Immature natural killer cell (primary cell): ENCODE measurements at places on chromosomes 5 and 9. TPM values are rescaled to one million over a fixed set of nuclear protein-coding genes. Genes with fewer than 3 reads are reported as not detected.

Gene MORN5
- polyA plus RNA-seq = not detected

Gene PCDHGB7
- not detected for polyA plus RNA-seq

Gene NMUR2
- polyA plus RNA-seq = not detected

Gene KLHL9
- 13.7 TPM for polyA plus RNA-seq

Gene PRLR
- polyA plus RNA-seq = not detected

Gene ADGRV1
- polyA plus RNA-seq = not detected

Gene C9
- not detected for polyA plus RNA-seq

Gene SPINK6
- polyA plus RNA-seq = not detected

Gene PPP3R2
- polyA plus RNA-seq = not detected

Gene ORM2
- polyA plus RNA-seq = not detected

Gene CTXN3
- polyA plus RNA-seq = not detected

Gene RNF180
- polyA plus RNA-seq = not detected

Gene CDO1
- polyA plus RNA-seq = not detected

Gene PAEP
- not detected for polyA plus RNA-seq

Gene PCDHB14
- not detected for polyA plus RNA-seq

Gene SNCAIP
- polyA plus RNA-seq = not detected

Gene GADD45G
- polyA plus RNA-seq = 2.3 TPM

Gene PRDM9
- not detected for polyA plus RNA-seq

Gene CDH9
- polyA plus RNA-seq = not detected
